ENCODE measurements at places on chromosomes 1 and 21. TPM values are rescaled to one million over a fixed set of nuclear protein-coding genes. Genes with fewer than 3 reads are reported as not detected.

GRCh38 chr1:96979304-96980268 lies 258.0 kb downstream of the PTBP2 start:
- DNase-seq, result no peak

The CDC42 gene
- total RNA-seq, result 187 TPM

DNA sequence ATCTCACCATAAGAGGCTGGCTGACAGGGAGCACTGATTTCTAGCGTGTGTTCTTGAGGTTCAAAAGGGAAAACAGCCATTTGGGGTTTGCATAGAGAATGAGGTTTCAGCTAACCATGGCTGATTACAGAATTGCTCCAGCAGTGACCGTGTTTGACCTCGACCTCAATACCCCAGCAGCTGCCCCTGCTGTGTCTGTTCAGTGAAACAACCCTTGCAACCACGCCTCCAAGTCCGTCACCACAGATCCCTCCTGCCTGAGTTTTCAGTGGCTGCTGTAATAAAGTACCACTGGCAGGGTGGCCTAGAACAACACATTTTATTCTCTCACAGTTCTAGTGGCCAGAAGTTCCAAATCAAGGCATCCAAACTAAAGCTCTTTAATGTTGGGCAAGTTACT lies 147.7 kb downstream of the HUNK start:
- no peak for DNase-seq

GRCh38 chr1:204887846-204888245 lies 17.2 kb downstream of the NFASC start:
- no peak for DNase-seq

GRCh38 chr1:31784356-31785019 lies 20.3 kb upstream of the ADGRB2 start:
- DNase-seq, result no peak
